ENCODE measurements at places on chromosomes 2 and 18.
A peak's percentile ranks its signal among the peaks of the same experiment; 100 is the strongest.

- DNase-seq, result no peak
These were observed 5.4 kb downstream of the CHMP3 start for GRCh38 chr2:86557836-86558235.

DNA sequence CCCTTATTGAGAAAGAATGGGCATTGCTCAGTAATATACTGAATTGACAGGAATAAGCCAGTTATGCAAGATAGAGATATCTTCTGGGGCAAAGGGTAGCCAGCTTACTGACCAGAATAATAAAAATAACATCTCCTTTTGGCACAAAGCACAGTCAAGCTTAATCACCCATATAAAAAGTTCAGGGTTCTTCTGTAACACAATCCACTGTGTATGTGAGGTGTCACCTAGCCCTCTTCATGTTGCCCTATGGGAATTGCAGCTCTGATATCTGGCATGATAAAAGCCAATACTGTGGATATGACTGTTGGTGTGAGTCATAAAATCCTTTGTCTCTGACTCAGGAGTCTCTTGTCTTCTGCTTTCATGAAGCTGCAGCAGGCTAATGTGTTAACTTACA is 90.8 kb downstream of the DSEL start:
- no peak for DNase-seq

- DNase-seq, result no peak
These were observed 31.8 kb upstream of the TMEM131 start for GRCh38 chr2:98027538-98027937.

DNA sequence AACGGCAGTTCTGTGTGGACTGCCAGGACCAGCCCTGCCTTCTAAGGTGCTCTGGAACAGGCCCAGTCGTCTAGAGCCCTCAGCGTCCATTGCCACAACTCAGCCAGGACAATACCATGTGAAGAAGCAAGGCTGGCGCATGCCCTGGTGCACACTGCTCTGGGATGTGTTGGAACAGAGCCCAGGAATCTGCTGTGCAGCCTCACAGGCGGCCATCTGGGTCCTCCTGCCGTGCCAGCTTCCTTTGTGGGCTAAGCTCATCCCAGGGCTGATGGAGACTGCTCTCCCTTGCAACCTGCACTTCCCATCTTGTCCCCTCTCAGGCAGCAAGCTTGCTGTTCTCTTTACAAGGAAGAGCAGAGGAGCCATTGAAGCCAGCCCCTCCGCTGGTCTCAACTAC is 246.4 kb upstream of the PXDN start:
- DNase-seq, result peak; percentile 94

GRCh38 chr2:85804583-85804982 is 50.8 kb downstream of the ATOH8 start:
- no peak for DNase-seq

DNA sequence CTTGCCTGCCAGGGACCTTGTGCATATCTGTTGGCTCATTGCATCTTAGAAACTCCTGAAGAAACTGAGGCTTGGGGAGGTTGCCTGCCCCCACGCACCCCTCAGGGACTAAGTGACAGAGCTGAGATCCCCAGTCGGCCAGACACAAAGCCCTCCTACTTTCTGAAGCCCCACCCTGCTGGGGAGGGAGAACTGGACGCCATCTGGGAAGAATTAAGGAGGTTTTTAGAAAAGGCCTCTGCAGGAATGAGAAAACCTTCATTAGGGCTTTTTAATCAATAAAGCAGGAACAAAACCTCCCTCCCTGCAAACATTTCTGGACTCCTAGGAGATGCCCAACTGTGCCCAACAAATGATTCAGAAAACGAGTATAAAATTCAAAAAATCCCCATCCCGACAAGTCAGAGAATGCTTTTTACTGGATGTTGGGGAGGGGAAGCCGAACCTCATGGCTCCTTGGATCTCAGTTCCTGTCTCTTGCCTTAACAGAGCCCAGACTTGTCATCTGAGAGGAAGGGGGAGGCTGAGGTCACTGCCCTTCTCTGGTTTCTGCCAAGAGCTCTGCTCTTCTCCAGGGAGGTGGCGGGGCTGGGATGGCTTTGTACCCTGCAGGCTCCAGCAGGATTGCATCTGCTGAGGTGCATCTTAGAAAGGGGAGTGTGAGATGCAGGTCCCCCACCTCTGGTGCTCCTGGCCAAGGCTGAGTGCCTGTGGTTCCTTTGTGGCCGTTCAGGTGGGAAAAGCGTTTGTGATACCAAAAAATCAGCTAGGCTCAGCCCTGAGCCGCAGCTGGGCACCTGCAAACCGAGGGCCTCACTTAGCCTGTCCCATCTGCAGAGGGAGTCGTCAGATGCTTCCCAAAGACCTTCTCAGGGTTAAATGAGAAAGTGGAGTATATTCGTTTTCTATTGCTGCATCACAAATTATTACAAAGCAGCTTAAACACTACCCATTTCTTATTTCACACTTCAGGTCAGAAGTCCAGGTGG is 142.4 kb downstream of the ZFP36L2 start:
- peak; percentile 48 for DNase-seq

- no peak for DNase-seq
These were observed 20.6 kb upstream of the C2orf72 start for GRCh38 chr2:231016566-231017230.

DNA sequence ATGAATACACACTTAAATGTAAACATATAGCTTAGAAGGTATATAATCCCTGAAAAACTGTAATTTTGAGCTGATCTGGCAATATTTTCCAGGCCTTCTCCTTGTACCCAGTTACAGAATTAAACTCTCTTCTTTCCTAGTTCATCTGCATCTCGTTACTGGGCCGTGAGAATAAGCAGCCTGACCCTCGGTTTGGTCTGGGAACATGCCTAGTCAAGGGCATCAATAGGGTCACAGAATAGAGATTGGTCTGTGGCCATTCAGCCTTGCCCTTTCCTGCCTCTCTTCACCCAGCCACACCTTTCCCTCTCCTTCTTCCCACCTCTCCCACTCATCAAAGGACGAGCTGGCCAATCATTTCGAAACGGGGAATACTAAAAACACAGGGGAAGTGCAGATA is 27.3 kb downstream of the SULT1C2 start:
- DNase-seq, result no peak

DNA sequence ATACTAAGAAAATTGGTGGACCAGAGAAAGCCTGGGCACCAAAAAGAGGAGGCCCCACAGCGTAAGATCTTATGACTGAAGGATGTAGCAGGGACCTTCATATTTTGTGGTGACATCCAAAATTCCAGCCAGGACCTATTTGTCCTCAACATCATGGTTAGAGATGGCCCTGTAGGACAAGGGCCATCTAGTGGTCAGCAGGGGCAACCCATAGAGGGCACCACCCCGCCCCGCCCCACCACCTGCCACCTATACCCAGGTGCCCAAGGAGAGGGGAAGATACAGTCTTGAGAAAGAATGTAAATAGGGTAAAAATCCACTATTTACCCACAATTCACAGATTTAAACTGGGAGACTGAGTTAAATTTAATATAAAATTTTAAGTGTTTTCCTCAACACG is 59.6 kb upstream of the TMEM163 start:
- DNase-seq, result no peak

GRCh38 chr2:143936848-143937722 is 582.8 kb downstream of the ZEB2 start:
- DNase-seq, result peak; percentile 71

DNA sequence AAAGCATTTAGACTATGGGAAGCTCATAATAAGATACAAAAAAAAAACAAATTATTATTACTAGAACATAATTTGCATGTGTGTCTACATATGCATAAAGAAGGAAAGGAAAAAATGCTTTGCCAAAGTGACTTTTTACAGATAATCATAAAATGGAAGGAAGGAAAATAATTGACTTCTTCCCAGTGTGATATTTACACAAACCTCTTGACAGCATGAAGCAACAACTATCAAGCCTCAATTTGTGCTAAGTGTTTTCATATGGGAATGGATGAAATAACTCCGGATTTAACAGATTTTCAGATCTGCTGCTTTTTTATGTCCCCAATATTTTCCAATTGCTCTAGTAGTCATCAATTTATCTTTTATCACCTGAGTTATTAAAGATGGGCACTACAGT is 275.9 kb upstream of the REG3G start:
- DNase-seq, result no peak

GRCh38 chr2:5691985-5692529 is at the start of gene SOX11:
TSS of gene SOX11 (plus strand) at chr2:5692384. CDS start at chr2:5692722, 338 bp downstream.
- DNase-seq, result peak; percentile 65

DNA sequence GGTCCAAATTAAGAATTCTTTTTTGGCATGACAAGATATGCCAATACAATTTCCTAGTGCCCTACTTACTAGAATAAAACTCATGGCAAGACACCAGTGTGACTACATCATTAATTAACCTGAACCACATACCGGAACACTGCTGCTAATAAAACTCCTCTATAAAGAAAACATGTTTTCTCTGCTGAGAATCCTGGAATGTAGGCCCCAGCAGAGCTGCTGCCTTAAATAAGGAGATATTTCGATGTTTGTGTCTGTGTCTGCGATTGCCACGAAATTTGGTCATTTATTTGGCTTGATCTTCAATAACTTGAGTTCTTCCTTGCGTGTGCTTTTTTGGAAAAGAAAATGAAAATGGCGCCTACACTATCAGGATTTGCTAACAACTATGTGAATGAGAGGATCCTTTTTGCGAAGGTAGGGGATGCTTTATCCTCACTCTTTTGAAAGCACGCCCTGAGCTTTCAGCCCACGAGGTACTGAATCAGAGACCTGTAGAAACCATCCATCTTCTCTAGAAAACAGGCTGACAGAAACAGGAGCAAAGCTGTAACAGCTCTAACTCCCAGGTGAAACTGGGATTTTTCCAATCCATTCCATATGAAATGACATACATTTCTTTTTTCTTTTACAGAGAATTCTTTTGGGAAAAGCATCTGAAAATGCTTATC is 27.0 kb downstream of the KLF7 start:
- DNase-seq, result no peak

DNA sequence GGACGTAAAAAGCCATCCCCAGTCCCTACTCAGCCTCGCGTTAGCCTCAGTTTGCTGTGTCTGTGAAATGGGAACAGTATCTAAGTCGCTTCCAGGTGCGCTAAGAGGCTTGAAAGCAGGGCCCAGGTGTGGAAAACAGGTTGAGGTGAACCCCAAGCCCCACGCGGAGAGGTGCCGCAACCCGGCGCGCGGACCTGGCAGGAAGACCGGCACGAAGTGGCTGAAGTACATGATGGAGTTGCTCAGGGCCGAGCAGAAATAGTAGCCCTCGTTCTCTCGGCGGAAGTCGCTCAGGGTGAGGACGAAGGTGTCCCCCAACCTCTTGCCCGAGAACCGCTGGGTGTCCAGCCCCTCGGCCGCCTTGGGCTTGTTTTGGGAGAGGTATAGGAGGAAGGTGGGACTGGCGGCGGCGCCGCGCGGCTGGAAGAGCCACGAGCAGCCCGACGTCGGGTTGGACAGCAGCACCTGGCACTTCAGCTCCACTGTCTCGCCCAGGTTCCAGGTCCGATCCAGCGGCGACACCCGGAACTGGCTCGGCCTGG is 508 bp downstream of the CD8A start:
- DNase-seq, result no peak

DNA sequence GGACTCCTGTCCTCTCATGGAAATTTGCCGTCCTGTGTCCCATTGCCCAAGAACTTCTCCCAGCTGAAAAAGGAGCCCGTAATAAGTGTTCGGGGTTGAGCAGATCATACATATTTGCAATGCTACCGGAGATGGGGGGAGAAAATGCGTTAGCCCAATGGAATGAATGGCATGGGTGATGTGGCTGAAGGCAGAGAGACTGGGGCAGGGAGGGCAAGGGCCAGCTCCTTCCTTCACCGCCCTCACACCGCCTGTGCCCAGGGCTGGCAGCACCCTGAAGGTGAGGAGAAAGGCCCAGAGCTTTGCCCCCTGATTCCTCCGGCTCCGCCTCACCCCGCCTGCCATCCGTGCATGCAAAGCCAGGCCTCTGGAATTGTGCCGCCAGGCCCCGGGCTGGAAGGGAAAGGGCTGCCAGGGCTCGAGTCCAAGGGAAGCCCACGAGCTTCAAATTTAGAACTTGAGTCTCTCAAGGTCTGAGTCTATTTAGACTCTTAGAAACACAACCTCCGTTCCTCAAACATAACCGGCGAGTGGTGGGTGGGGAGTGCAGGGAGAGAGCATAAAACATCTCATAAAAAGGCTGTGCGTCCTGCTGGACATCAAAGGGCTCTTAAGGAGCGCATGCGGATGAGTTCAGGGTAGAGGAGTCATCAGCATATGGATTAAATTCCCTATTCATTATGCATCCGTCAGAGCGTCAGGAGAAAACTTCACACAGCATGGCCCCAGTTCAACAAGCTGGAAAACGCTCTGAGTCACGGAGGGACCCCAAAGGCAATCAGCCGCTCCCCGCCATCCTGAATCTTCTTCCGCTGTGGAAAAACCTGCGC is 121.7 kb upstream of the GLI2 start:
- DNase-seq, result no peak

GRCh38 chr2:49359721-49360406 is 205.5 kb upstream of the FSHR start:
- DNase-seq, result no peak

GRCh38 chr2:27707462-27708256 is 44.0 kb downstream of the SLC4A1AP start:
- no peak for DNase-seq

DNA sequence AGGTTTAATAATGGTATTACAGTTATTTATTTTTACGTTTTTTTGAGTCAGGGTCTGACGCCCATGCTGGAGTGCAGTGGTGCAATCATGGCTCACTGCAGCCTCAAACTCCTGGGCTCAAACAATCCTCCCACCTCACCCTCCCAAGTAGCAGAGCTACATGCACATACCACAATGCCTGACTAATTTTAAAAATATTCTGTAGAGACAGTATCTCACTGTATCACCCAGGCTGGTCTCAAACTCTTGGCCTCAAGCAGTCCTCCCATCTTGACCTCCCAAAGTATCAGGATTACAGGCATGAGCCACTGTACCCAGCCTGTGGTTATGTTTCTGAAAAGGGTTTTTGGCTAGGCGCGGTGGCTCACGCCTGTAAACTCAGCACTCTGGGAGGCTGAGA is 120.8 kb downstream of the ESCO1 start:
- no peak for DNase-seq

- no peak for DNase-seq
These were observed 20.3 kb upstream of the FAHD2A start for GRCh38 chr2:95382192-95382591.

- no peak for DNase-seq
These were observed 392.8 kb upstream of the ACVR2A start for GRCh38 chr2:147451902-147452515.

- no peak for DNase-seq
These were observed 51.7 kb downstream of the GFPT1 start for GRCh38 chr2:69335311-69335710.

- no peak for DNase-seq
These were observed 1771.3 kb upstream of the LRRTM1 start for GRCh38 chr2:82075875-82076274.

DNA sequence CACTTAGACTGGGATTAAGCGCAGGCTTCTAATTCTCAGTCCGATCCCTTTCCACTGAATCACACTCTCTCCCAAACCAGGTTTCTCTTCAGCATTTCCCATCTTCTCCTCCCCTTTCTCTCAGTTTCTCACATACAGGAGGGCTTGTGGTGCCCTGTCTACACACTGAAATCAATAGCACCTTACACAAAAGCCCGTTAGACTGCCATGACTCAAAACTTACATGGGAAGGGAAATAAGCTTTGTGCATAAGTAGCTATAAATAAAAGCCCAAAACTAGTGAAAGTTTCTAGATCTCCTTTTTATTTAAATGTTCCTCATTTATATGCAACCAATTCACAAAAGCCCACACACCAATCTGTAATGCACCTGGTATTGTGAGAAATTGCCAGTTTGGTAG is 318.4 kb downstream of the TXNL1 start:
- no peak for DNase-seq

GRCh38 chr2:152811916-152812315 is 93.5 kb downstream of the ARL6IP6 start:
- DNase-seq, result no peak

- no peak for DNase-seq
These were observed 217.0 kb downstream of the METTL4 start for GRCh38 chr18:2354292-2354691.

- no peak for DNase-seq
These were observed 235.4 kb upstream of the SLC14A2 start for GRCh38 chr18:45379903-45380302.
